Activated CD4-positive, alpha-beta T cell treated with anti-CD3 and anti-CD28 coated beads, Interleukin-2, amount 10 ng/mL, durations not matched to agents 24 days and 14 days (primary cell): ENCODE measurements at places on chromosomes 2 and 18.

- no peaks in the 10 kb centered on the region for H3K27me3 ChIP-seq
- H3K36me3 ChIP-seq: peaks cover 20% of the 10 kb centered on the region
- no peak overlapping the region for H3K27ac ChIP-seq
- no peak for DNase-seq
- H3K4me1 ChIP-seq: peaks cover 4% of the 10 kb centered on the region
These were observed 130.1 kb downstream of the OLA1 start for GRCh38 chr2:174117951-174118930.

DNA sequence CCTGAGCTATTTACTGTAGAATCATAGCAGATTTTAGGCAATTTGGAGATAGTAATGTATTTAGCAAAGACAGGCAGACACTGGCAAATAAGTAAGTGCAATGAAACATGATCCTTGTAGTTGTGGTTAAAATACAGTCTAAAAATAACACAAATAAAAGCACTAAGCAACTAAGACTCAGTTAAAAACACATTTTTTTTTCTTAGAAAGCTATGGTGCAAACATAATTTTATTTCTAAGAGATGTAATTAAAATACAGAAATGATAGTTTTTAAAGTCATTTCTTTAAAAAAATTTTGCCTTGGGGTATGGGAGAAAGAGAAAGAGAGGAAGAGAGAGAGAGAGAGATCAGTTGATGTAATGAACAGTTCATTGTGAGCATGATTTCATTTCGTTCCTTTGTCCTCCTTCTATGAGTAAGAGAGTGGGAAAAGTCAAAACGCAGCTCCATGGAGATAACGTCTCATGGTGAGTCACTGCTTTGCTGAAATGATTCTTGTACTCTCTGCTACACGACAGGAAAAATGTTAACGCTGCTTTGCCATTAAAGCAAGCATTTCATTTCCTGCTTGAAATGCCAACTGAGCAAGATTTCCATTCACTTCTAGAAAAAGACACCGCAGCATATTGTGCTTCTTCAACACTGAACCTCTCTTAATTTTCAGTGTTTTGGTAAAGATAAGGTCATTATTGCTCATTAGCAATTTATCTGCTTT, 61.3 kb upstream of the PGAP1 start:
- H3K4me3 ChIP-seq: peak overlapping the region; percentile 55
- peaks cover 37% of the 10 kb centered on the region for H3K4me1 ChIP-seq
- H3K27ac ChIP-seq: peak overlapping the region; percentile 93
- no peaks in the 10 kb centered on the region for H3K27me3 ChIP-seq
- H3K36me3 ChIP-seq: peaks cover 63% of the 10 kb centered on the region

- no peak for DNase-seq
- H3K4me3 ChIP-seq: no peak overlapping the region
- H3K36me3 ChIP-seq: no peaks in the 10 kb centered on the region
- H3K27ac ChIP-seq: no peak overlapping the region
- H3K27me3 ChIP-seq: no peaks in the 10 kb centered on the region
- H3K4me1 ChIP-seq: peaks cover 2% of the 10 kb centered on the region
These were observed 59.7 kb downstream of the WDSUB1 start for GRCh38 chr2:159226608-159227385.

GRCh38 chr2:172208791-172209325, 106.2 kb upstream of the DLX2 start:
- no peaks in the 10 kb centered on the region for H3K36me3 ChIP-seq
- no peak for DNase-seq
- peaks cover 7% of the 10 kb centered on the region for H3K27me3 ChIP-seq
- no peak overlapping the region for H3K4me3 ChIP-seq

- DNase-seq: no peak
- no peaks in the 10 kb centered on the region for H3K36me3 ChIP-seq
- no peaks in the 10 kb centered on the region for H3K4me1 ChIP-seq
- H3K4me3 ChIP-seq: no peak overlapping the region
These were observed 278.8 kb upstream of the SESTD1 start for GRCh38 chr2:179543361-179543901.

- no peaks in the 10 kb centered on the region for H3K27me3 ChIP-seq
- no peak overlapping the region for H3K27ac ChIP-seq
- no peak overlapping the region for H3K4me3 ChIP-seq
- H3K4me1 ChIP-seq: no peaks in the 10 kb centered on the region
- no peak for DNase-seq
These were observed 40.9 kb downstream of the GATA6 start for GRCh38 chr18:22210311-22210754.

GRCh38 chr2:11533278-11534070, at the start of gene GREB1:
Gene GREB1, plus strand, starts transcription at chr2:11534045. Its CDS starts 22,570 bp downstream, at chr2:11556615.
- peaks cover 21% of the 10 kb centered on the region for H3K27me3 ChIP-seq
- H3K4me1 ChIP-seq: no peaks in the 10 kb centered on the region
- no peaks in the 10 kb centered on the region for H3K36me3 ChIP-seq

- H3K27ac ChIP-seq: no peak overlapping the region
- H3K36me3 ChIP-seq: no peaks in the 10 kb centered on the region
- peaks cover 5% of the 10 kb centered on the region for H3K4me1 ChIP-seq
- H3K4me3 ChIP-seq: no peak overlapping the region
- DNase-seq: no peak
These were observed 333.9 kb downstream of the LPIN1 start for GRCh38 chr2:12080360-12080759.

- peaks cover 11% of the 10 kb centered on the region for H3K4me1 ChIP-seq
- peaks cover 2% of the 10 kb centered on the region for H3K36me3 ChIP-seq
- H3K4me3 ChIP-seq: peak overlapping the region; percentile 90
These were observed 465 bp downstream of the SEPTIN10 start for GRCh38 chr2:109613081-109613921.

DNA sequence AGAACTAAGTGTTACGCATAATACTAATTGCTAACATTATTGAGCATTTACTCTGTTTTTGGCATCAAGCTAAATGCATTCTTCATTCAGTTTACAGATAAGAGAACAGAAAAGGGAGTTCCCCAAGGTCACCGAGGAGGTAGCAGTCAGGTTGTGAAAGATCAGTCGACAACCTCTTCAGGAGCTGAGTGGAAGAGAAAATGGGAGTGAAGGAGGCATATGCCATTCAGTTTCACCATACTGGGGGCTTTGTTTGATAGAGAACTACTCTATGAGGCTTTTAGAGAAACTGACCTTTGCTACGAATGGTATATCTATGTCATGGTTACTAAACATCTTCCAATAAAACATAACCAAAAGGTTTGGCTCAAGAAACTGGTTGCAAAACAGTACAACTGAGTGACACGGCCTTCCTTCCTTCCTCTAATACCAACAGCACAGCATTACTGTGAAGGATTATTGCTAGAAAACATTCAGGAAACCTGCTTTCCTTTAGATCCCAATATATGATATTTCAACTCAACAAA, 112.1 kb downstream of the RBMS1 start:
- DNase-seq: no peak
- no peaks in the 10 kb centered on the region for H3K27me3 ChIP-seq
- H3K4me3 ChIP-seq: no peak overlapping the region
- peaks cover 38% of the 10 kb centered on the region for H3K4me1 ChIP-seq

GRCh38 chr2:68417926-68418325, 49.2 kb downstream of the FBXO48 start:
- H3K36me3 ChIP-seq: no peaks in the 10 kb centered on the region
- H3K4me3 ChIP-seq: no peak overlapping the region
- peaks cover 7% of the 10 kb centered on the region for H3K4me1 ChIP-seq
- no peak overlapping the region for H3K27ac ChIP-seq

GRCh38 chr2:9764153-9764778, 79.0 kb upstream of the TAF1B start:
- H3K4me3 ChIP-seq: no peak overlapping the region
- peaks cover 36% of the 10 kb centered on the region for H3K4me1 ChIP-seq
- H3K27me3 ChIP-seq: peaks cover 2% of the 10 kb centered on the region
- H3K27ac ChIP-seq: no peak overlapping the region
- no peak for DNase-seq

GRCh38 chr2:182148344-182148743, 162.7 kb downstream of the PPP1R1C start:
- no peaks in the 10 kb centered on the region for H3K27me3 ChIP-seq
- H3K36me3 ChIP-seq: no peaks in the 10 kb centered on the region
- H3K27ac ChIP-seq: no peak overlapping the region
- no peak for DNase-seq

- H3K27ac ChIP-seq: no peak overlapping the region
- H3K4me1 ChIP-seq: no peaks in the 10 kb centered on the region
- H3K27me3 ChIP-seq: peaks cover 25% of the 10 kb centered on the region
- H3K4me3 ChIP-seq: no peak overlapping the region
These were observed 3.1 kb downstream of the SERPINB5 start for GRCh38 chr18:63479826-63480225.
